ENCODE measurements at places on chromosomes 5 and 9.
A peak's percentile ranks its signal among the peaks of the same experiment; 100 is the strongest.

GRCh38 chr5:169904508-169904907 is 75.8 kb downstream of the INSYN2B start:
- no peak for DNase-seq

DNA sequence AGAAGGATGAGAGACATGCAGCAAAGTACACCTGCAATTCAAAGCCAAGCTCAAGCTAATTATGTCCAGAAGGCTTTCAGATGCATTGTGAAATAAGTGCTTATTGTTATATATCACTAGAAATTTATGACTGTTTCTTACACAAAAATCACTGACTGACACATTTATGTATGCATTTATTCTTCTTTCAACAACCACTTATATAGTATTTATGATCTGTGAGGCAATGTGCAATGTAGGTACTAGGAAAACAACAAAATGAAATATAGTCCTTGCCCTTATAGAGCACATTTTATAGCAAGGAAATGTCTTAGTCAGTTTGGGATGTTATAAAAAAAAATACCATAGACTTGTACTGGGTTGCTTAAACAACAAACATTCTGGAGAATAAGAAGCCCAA is 167.6 kb downstream of the YIPF5 start:
- DNase-seq = no peak

DNA sequence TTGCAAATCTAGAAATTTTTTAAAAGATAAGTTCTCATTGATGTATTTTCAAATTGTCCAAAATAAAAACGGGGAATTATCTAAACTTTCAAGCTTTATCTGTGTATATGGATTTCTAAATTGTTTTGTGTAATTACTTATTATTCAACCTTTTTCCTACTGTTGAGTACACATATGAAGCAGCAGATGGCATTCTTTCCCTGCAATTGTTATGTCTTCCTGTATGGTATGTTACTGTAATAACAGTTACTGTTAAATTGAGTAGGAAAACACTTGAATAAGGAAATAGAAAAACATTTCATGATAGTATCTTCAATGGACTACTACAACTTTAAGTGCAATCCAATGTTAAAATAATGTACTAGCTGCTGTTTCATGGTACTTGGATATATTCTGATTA is 124.8 kb downstream of the RANBP17 start:
- DNase-seq = no peak

DNA sequence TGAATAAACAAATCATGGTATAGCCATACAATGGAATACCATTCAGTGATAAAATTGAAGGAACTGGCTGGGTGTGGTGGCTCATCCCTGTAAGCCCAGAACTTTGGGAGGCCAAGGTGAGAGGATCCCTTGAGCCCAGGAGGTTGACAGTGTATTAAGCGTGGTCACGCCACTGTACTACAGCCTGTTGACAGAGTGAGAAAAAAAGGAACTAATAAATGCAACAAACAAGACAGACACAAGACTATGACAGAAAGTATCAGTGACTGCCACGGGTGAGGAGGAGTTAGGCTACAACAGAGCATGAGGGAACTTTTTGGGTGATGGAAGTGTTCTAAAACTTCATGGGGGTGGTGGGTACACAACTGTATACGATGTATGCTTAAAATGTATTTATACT is 2.2 kb downstream of the FNIP1 start:
- no peak for DNase-seq

GRCh38 chr9:132755096-132755495 is 84.8 kb downstream of the GTF3C4 start:
- no peak for DNase-seq

GRCh38 chr9:110143485-110143884 is 64.5 kb downstream of the C9orf152 start:
- DNase-seq = no peak

DNA sequence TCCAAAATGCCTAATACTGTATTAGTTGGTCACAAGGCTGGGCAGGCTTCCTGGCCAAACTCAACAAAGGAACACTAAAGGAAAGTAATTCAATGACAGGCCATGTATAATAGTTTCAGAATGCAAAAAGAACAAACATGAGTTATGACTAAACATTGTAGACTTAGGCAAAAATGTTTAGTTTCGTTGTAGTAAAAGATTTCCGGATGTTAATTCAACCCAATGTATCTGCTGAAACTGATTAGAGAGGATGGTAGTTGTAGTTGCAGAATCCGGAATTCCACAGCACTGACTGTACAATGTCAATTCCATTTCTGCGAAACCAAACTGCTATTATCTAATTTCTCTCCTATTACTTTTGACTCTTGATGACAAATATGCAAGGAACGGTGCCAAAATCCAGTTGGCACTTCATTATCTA is 117.9 kb upstream of the FST start:
- peak; percentile 30 for DNase-seq

DNA sequence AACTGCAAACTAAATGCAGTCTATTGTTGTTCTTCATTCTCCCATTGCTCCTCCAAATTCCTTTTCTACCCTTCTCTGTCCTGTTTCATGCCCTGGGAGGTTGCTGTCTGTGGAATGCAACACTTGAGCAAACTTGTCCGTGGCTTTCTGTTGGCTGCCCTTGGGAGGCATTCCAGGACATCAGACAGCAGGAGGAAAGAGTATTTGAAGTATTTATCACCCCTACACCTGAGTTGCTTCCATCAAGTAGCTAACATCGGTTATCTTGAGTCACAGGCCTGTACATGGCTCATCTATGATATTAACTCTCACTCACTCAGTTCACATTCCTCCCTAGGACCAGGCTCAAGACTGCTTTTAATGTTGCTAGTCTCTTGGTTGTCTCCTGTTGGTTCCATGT is 803.4 kb upstream of the CDH6 start:
- no peak for DNase-seq

GRCh38 chr5:122581629-122582028 is 193.3 kb upstream of the SNX2 start:
- no peak for DNase-seq

DNA sequence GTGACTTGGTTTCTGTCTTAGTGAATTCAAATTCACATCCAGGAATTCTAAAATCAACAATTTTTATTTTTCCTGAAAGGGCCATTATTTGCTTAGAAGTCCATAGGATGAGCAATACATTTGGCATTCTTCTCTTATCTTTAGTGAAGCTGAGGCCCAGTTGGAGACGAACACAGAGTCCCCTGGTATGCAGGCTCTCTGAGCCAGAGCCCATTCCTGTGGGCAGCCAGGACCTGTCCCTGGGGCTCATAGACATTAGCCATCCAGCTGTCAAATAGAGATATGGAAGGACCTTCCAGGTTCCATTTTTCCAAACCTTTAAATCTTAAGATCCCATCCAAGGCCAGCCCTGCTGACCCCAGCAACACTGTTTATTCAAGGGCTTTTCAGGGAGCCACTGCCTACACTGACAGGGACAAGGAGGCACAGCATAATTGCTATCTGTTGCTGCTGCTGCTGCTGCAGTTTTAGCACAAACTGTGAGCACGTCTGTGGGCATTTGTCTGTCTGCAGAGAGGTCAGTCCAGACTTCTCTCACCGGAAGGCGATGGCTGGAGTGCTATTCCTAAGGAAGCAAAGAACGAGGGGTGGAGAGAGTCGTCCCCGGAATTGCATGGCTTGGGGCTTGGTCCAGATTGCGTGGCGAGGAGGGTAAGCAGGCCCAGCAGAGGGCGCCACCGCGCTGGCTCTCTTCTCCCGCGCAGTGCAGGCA is 639.0 kb downstream of the CCDC171 start:
- peak; percentile 36 for DNase-seq

GRCh38 chr5:74639807-74640449 is 600 bp downstream of the ENC1 start:
- DNase-seq = no peak

DNA sequence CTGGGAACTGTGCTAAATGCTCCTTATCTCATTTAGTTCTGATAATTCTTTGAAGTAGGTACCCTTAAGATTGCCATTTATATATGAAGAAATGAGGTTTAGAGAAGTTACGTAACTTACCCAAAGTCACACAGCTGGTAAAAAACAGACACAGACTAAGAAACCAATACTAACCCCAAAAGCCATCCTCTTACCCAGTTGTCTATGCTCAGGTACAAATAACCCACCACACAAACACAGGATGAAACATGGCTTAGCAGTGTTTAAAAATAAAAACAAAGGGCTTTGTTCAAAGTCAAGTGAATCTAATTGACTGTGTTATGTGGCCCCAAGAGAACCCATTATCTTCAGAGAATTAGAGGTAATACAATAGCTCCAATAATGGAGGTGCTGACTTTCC is 37.0 kb upstream of the IL7R start:
- no peak for DNase-seq

GRCh38 chr9:73116031-73116430 is 35.6 kb upstream of the ANXA1 start:
- DNase-seq = no peak

- DNase-seq = no peak
Measured at GRCh38 chr5:14424011-14424685, 157.4 kb upstream of the OTULINL start.

GRCh38 chr9:99666571-99666970 is 155.1 kb upstream of the NR4A3 start:
- DNase-seq = no peak

DNA sequence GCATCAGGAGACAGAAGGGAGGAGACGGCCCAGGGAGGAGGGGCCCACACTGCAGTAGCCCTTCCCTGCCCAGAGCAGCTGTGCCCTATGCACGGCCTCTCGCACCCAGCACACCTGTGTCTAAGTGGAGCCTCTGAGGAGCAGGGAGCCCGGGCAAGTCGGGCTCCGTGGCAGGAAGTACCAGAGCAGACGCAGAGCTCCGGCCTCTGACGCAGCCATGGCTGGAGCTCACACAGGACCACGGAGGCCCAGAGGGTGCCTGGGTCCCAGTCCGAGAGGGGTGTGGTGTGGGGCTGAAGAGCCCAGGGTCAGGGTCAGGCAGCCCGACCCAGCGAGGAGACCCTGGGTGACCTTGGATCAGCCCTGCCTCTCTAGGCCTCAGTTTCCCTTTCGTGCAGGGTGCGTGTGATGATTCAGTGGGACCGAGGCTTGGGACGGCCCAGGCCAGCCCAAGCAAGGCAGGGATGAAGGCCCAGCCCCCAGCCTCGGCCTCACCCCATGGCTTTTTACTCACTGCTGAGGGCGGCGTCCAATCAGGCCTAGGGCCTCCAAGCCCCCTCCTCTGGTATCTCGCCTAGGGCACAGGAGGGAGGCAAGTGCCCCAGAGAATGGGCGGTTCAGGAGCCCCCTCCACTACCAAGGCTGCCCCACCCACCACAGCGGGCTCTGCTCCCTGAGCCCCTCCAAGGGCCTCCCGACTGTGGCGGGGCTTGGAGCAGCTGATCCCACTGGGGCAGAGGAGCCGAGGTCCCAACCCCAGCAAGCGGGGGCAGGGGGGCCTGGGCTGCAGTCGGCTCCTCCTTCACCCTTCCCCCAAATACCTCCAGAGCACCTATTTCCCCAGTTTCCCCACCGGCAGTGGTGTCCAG is 4.3 kb upstream of the AGPAT2 start:
- DNase-seq = no peak

GRCh38 chr5:9653811-9654210 is 23.7 kb upstream of the TAS2R1 start:
- DNase-seq = peak; percentile 9

DNA sequence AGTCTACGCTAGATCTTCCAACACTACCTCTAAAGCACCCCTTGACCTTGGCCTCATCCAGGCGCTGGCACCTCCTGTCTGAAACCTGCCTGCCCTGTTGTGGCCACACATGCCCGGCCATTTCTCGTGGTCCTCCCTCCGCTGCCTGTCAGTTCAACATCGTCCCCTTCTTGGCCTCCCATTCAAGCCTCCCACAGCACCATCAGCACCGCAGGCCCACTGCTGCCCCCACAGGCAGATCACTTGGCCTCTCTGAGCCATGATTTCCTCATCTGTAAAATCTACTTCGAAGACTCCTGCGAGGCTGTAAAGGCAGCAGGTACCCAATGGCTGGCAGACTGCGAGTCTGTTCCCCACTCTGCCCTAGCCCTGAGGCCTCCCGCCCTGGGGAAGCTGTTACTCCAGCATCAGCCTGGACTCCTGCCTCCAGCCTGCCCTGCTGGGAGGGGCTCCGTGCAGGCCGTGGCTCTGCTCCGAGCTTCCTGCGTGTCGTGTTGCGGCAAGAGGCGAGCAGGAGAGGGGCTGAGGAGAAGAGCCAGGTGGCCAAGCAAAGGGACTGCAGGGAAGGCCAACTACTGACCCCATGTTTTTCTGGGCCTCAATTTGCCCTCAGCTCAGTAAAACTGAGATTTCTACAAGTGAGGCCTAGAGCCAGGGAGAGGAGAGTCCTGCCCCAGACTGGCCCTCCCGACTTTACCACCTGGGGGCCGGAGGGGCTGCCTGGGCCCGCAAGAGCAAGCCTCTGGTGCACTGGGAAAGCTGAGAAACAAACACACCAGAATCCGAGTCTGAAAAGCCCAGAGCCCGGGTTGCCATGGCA is 70.5 kb upstream of the LRRTM2 start:
- DNase-seq = no peak

- DNase-seq = no peak
Measured at GRCh38 chr9:126475933-126476555, 137.7 kb upstream of the LMX1B start.

GRCh38 chr9:106868565-106868964 is 5.6 kb downstream of the ZNF462 start:
- no peak for DNase-seq

DNA sequence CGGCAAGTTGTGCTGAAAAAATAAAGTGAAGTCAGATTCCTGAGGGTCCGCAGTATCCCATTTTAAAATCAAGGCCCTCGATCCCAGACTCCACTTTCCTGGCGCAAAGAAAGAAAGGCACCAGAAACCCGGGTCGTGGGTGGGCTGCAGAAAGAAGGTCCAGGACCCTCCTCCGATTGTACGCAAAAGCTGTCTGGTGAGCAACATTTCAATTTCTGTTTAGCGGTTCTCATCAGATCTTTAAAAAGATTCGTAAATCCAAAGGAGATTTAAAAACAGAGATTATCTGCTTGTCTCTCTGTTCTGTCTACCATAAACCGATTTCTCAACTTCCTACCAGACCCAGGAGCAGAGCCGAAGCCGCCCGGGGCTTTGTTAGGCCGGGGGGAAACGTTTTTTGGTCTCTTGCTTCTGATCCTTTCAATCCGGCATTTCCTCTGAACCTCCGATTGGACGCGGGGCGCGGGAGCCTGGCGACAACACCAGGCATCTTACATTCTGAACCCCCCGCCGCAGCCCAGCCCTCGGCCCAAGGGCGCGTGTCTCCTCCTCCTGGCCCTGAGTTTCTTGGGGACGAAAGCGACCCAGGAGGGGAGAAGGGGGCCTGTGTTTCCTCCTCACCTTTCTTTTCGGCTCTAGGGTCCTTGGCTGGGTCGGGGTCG is 746 bp downstream of the NKX2-5 start:
- DNase-seq = no peak

GRCh38 chr5:112846556-112846955 is 14.5 kb upstream of the SRP19 start:
- DNase-seq = no peak

GRCh38 chr9:4936823-4937222 is 48.2 kb upstream of the JAK2 start:
- no peak for DNase-seq
